ENCODE measurements at places on chromosomes 13 and 19. TPM values are rescaled to one million over a fixed set of nuclear protein-coding genes. Genes with fewer than 3 reads are reported as not detected.

DNA sequence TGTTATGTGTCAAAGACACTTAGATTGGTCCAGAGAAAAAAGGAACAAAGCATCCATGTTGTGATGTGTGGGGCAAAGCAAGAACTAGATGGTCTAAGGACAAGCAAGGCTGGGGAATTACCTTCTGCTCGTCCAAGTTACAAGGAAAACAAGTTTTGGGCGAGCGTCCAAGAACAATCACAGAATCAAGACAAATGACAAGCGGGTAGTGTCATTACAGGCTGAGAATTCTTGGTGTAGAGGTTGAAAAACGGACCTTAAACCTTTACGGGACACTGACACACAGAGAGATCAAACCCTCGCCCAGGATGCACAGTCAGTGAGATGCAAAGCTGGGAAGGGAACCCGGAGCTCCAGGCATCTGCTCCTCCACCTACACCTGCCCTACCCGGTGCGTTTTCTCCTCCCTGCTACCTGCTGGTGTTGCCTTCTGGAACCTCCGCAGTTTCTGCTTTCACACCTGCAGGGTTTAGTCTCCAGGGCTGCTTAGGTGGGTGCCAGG lies 515 bp upstream of the ZNF324B start:
- DNase-seq: no peak

The KLK3 gene
- not detected for total RNA-seq

The LGALS4 gene
- 0.86 TPM for total RNA-seq

The TUBB4A gene
- total RNA-seq: 0.42 TPM

The LYPD3 gene
- 0.52 TPM for total RNA-seq

All from posterior vena cava (tissue), 2 donors.